ENCODE measurements at places on chromosomes 4 and X.

- no peak for DNase-seq
Observed at GRCh38 chr4:6598641-6599040, 23.7 kb downstream of the MAN2B2 start.

GRCh38 chr4:120801137-120801758, 121.3 kb downstream of the PRDM5 start:
- no peak for DNase-seq

GRCh38 chr4:86927843-86928395, 6.9 kb upstream of the AFF1 start:
- DNase-seq: no peak

DNA sequence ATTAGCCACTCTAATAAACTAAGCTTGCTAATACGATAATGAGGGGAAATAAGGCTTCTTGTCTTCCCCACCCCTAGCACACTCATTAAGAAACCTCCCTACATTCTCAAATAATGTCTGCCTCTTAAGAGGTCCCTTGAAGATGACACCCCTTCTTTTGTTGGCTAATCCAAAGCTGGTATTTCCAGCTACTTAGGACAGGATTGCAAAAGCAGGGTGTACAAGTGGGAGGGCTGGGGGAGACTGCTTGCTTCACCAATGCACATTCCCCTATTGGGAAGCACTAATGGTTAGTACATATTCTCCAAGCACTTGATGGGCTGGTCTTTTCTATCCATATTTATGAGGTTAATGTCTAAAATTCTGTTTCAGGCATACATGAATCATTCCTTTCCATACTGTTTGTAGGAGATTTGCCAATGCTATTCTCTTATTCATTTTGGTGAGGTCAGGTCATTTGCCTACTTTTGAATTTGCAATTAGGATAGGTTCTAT, 16.8 kb upstream of the TIMM8A start:
- no peak for DNase-seq

DNA sequence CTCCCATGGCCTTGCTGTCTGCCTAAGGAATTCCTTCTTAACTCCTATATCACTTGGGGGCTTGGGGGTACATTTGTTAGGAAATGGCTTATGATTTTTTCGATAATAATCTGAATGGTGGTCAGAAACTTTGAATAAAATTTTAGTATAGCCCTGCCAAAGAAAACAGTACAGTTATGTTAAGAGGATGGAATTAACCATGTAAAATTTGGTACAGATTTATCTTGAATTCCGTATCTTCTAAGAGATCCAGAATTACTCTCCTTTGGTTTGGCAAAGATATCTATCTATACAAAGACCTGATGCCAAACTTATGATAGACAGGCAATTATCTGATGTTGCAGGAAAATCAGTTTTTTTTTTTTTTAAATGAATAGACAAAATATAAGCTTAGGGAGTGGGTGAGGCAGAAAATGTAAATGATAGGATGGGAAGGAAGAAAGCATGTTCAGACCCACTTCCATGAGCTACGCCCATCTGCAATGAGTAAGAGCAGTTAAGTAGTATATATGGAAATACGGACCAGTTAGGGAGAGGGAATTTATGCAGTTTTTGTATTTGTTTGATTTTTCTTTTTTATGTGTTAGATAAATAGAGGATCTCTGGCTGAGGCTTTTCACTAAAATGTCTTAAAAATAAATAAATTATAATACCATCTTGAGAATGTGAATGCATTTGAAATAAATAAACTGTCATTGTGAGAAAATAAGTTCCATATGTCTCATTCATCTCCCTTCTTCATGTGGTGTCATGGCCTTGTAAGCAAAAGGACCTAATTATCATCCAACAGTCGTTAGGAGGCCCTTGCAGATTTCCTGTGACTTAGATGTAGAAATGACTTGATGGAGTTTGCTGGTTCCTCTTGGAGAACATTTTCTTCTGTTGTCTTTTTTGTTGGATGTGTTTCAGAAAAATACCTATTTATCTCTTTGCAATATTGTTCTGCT, 389.6 kb downstream of the ARHGAP24 start:
- DNase-seq: no peak

- DNase-seq: no peak
Observed at GRCh38 chr4:80097400-80098177, 24.6 kb upstream of the ANTXR2 start.

DNA sequence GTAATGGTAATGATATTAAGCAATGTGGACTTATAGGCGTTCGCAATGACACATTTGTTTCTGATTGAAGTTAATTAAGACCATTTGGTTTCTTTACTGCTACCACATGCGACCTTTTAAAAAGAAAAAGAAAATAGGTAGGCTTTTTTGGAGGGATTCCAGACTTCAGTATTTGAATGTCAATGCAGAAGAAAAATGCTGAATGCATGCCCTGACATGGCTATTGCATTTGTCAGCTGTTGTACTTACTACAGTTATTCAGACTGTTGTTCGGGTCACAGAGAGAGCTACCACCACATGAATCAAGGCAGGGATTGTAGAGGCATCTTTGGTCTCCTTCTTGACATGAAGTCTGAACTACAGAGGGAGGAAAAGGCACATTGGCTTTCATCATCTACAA, 163.7 kb downstream of the CORIN start:
- DNase-seq: no peak

Measured in activated CD8-positive, alpha-beta memory T cell treated with anti-CD3 and anti-CD28 coated beads for 1 hour (primary cell).